ENCODE measurements at places on chromosomes 2 and 18.
A peak's percentile ranks its signal among the peaks of the same experiment; 100 is the strongest.

- DNase-seq, result no peak
Measured at GRCh38 chr2:79375817-79376216, 137.0 kb upstream of the CTNNA2 start.

GRCh38 chr18:12305930-12306629 is 2.0 kb upstream of the TUBB6 start:
- DNase-seq, result no peak

DNA sequence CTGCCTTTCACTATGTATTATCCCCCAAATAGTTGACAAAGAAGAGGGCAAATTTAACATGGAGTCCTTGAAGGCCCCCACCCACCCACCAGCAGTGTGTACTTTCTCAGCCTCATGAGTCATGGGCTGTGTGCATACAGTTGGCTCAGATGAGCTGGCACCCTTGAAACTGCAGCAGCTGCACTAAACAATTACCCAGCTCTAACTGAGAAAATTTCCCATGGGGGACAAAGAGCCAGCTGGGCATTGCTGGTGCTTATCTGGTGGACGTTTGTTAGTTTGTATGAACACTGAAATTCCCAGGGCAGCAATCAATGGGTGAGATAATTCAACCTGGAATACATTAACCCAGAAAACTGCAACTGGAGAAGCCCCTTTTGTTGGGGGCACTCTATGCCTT is 131.7 kb downstream of the GCA start:
- no peak for DNase-seq

- no peak for DNase-seq
Measured at GRCh38 chr18:48728204-48728833, 189.5 kb downstream of the CTIF start.

DNA sequence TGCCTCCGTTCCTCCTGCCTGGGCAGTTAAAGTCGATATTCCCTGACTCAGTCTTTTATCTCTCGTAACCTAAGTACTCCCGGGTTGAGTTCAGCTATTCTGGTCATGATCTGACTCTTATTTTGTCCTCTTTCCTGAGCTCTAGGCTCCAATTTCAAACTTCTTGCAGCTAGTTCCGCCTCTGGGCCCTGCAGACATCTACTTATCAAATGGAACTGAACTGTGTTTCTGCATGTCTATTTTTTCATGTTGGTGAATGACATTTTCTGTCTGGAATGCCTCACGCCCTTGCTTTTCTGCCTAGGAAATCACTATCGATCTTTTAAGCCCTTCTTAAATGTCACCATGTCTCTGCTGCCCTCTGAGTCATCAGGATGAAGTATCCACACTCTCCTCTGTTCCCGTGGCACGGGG is 101.5 kb downstream of the VAPA start:
- DNase-seq, result no peak

DNA sequence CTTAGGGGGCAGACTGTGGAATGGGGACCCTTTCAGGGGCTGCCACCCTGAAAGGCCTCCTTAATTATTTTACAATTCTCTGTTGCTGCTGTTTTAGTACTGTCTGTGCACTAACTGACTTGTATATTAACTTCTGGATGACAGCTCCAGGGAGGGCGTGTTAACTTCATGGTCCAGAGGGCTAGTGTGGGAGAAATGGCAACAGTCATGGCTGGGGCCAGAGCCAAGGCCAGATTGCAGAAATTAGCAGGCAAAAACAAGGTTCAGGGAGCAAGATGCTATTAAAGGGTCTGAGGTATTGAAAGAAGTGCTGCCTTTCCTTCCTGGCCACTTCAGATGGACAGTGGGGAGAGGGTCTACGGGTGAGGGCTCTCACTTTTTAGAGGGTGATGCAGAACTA is 9.1 kb downstream of the WIPF1 start:
- no peak for DNase-seq

- no peak for DNase-seq
Measured at GRCh38 chr2:42802150-42802549, 9.8 kb upstream of the HAAO start.

DNA sequence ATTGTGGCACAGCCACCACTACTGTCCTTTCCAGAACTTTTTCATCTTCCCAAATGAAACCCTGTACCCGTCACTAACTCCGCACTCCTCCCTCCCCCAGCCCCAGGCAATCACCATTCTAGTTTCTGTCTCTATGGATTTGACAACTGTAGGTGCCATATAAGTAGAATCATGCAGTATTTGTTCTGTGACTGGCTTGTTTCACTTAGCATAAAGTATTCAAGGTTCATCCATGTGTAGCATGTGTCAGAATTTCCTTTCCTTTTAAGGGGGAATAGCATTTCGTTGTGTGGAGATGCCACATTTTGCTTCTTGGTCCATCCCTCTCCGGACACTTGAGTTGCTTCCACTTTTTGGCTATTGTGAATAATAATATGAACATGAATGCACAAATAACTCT is 842 bp upstream of the CKAP2L start:
- DNase-seq, result no peak

DNA sequence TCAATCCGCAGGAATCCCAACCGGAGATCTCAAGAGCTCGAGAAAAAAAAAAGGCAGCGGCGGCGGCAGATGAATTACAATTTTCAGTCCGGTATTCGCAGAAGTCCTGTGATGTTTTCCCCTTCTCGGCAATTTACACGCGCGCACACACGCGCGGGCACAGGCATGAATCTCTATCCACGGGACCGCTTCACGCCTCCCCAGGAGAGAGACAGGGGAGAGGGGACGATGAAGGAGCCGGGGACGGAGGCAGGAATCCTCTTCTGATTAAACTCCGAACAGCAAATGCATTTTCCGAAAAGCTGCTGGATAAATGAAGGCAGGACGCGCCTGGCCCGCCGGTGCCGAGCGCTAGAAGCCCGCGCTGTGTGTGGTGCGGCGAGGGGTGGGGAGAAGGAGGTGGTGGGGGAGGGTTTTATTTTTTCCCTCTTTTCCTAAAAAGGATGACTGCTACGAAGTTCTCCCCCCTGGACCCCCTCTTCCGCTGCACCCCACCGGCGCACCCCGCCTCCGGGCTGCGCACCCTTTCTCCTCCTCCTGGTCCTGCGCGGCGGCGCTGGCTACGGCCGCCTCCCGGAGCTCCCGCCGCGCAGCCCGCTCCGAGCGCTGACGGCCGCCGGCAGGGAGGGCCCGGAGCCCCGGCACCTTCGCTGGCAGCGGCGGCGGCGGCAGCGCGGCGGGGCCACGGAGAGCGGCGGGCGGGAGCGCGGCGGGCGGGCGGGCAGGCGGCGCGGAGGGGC is at the start of gene BCL2:
TSS of gene BCL2 (minus strand) at position 387 of the 740 bp plus-strand sequence.
- DNase-seq, result no peak

- DNase-seq, result no peak
Measured at GRCh38 chr2:199928626-199929025, 17.5 kb downstream of the C2orf69 start.

GRCh38 chr2:96867756-96868554 is 1.9 kb downstream of the SEMA4C start:
- DNase-seq, result no peak

DNA sequence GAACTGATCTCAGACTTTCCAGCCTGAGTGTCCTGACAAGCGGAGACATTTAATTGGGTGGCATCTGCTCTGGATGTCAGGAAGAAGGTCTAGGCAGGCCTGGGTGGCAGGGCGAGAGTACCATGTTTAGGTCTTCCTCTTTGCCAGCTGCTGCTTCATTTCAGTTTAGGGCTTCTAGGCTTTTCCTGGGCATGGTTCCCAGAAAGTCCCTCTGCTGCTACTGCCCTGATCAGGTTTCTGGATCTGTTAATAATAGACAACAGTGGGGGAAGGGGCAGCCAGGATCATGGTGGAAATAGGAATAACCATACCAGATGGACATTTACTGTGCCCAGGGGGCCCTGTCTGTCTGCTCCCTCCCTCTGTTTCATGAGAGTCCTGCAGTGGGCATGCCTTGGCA is 2.3 kb upstream of the PLCD4 start:
- DNase-seq, result no peak

GRCh38 chr18:48817021-48817461 is 133.7 kb downstream of the SMAD7 start:
- no peak for DNase-seq

GRCh38 chr18:58856881-58857280 is 7.8 kb upstream of the ZNF532 start:
- DNase-seq, result no peak

- peak; percentile 45 for DNase-seq
Measured at GRCh38 chr2:203707530-203707929, 1.1 kb downstream of the CD28 start.

DNA sequence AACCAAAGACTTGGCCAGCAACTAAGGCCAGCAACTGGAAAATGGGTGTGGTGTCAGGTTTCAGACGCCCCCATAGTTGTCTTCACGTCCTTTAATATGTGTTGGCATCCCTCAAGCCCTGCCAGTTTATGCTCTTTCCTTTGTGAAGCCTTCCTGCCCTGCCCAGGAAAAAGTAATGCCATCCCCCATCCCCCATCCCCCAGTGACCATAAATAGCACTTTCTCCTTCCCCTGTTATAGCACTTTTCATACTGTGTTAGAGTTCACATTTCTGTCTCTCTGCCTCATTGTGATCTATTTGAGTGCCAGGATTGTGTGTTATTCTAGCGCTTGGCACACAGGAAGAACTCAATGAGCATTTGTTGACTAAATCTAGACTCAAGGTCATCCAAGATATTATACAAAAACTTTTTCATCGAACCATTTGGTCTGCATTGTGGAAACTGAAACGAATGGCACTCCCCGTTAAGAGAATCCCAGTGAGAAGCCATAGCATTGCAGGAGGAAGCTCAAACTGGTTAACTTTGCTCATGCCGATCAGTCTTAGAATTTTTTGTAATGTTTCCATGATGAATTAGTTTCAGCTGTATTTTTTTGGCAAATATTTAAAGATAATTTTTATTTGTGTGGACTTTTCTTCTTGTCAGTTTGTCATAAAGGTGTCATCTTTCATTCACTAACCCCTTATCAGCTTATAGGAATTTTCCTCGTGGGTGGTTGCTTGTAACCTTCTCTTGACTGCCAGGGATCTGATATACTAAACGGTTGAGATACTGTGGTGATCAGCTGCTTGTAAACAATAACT is 15.7 kb downstream of the CRIM1 start:
- no peak for DNase-seq

- no peak for DNase-seq
Measured at GRCh38 chr18:42264497-42264896, 309.5 kb downstream of the PIK3C3 start.

DNA sequence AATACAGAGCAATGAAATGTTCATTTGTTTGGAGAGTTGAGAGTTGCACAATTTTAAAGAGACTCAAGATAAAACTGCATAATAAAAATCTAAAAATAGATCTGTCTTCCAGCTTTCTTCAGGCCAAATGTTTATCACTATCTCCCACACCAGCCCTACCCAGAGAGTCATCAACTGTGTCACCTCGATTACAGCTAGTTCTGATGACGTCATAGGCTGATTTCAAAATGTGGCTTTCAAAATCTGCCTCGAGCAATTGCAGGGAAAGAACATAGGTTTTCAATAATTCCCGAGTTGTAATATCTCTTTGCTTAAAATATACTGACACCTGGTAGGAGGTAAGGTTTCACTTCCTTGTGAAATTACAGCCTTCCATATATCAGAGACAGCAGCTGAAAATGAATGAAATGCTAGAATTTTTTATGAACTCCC is 677.6 kb upstream of the ID2 start:
- DNase-seq, result no peak

DNA sequence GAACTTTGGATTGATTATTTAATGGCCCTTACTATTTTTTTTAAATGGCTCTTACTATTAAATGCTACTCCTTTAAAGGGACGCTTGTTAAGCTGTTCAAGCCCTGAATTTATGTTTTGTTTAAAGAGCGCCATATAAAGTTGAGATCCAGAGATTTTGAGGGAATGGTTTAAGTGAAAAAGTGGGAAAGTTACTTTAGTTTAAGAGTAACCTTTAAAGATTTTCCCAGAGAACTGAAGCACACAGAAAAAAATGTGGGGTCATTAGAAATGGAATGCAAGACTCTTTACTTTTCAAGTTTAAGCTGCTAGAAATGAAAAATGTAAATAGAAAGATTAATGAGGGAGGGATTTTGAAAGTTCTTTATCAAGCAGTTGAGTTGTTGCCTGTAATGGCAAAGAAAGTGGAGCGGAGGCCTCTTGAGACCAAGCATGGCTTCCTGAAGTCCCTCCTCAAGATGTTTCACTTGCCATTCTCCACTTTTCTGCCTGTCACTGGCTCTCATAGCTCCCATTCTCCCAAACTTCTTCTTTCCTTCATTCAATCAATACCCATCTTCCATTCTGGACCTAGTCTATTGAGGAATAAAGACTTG is 93.2 kb downstream of the KCNS3 start:
- no peak for DNase-seq

- DNase-seq, result no peak
Measured at GRCh38 chr2:49379406-49379805, 225.1 kb upstream of the FSHR start.

DNA sequence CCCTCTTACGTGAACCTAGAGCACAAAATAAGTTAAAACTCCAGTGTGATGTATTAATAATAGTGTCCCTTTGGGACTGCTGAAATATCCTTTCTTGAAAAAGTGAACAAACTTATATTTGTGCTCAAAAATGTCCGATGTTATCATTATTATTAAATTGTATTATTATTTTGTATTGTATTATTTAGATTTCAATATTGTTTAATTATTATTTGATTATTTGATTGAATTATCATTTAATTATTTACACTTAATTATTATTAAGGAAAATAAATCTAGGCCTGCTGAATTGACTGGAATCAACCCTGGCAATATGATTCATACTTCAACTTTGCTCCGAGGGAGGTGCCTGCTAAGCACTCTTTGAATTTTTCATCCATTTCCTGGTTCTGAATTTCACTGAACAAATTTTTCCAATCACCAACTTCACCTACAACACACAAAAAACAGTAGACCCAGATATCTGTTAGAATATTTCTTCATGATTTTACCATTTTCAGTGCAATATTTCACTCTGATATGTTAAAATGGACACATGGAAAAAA is 10.9 kb upstream of the EIF2AK2 start:
- DNase-seq, result no peak

- DNase-seq, result no peak
Measured at GRCh38 chr2:156901373-156902031, 356.0 kb upstream of the GALNT5 start.

DNA sequence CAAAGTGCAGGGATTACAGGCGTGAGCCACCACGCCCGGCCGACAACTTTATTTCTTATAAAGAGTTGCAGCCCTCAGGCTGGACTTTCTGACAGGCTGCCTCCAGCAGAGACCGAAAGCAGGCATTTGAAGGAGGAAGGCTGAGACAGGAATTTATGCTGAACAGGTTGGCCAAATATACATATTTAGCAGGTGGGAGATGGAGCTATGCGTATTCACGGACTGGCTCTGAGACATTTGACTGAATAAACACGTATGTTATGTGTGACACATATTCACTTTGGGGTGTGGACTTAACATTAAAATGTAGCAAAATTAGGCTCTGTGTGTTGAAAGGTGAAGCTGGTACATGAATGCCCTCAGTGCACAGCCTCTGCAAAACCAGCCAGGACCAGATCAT is 65.9 kb downstream of the SNTG2 start:
- no peak for DNase-seq

- no peak for DNase-seq
Measured at GRCh38 chr2:55720417-55720816, 26.8 kb upstream of the PNPT1 start.

- peak; percentile 5 for DNase-seq
Measured at GRCh38 chr2:46187112-46187618, 110.0 kb upstream of the EPAS1 start.

All from CD4-positive, alpha-beta T cell treated with Interleukin-4 for 4 hours (primary cell).